ENCODE measurements at places on chromosomes 1 and 21. TPM values are rescaled to one million over a fixed set of nuclear protein-coding genes. Genes with fewer than 3 reads are reported as not detected.
A peak's percentile ranks its signal among the peaks of the same experiment; 100 is the strongest.

C1QB gene
- not detected for total RNA-seq

GRCh38 chr1:179137617-179138255 is 55.9 kb downstream of the TOR3A start:
- peak; percentile 76 for DNase-seq

- DNase-seq = no peak
Measured at GRCh38 chr1:235416662-235417049, 49.4 kb downstream of the TBCE start.

DNA sequence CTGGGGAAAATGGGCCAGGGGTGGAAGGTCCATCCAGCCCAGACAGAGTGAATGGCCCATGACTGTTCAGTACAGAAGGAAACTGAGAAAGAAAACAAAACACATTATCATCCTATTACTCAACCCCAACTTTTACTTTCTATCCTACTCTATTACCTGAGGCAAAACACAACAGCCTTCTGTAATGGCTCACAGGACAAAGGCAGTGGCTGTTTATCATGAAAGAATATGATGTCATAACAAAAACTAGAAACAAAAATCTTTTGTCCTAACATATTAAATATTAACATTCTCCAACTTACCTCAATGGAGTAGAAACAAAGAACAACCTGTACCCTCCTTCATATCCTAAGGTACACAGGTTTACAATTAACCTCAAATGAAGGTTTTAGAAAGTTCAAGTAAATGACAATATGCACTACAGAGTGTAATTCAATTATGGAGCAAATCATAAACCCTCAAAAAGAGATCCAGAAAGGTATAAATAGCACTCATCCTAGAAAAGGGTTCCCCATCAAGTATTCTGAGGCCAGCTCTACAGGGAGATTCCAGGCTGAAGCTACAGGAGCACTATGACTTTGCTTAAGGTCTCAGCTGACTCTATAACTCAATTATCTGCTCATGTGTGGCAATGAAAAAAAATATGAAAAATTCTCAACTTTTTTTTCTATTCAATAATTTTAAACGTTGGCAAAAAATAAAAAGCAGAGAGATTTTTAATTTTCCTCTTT is 15.1 kb downstream of the ELK4 start:
- DNase-seq = no peak

NUP133 gene
- total RNA-seq = 34.5 TPM

GRCh38 chr1:109730666-109731065 is 10.2 kb downstream of the GSTM3 start:
- no peak for DNase-seq

DNA sequence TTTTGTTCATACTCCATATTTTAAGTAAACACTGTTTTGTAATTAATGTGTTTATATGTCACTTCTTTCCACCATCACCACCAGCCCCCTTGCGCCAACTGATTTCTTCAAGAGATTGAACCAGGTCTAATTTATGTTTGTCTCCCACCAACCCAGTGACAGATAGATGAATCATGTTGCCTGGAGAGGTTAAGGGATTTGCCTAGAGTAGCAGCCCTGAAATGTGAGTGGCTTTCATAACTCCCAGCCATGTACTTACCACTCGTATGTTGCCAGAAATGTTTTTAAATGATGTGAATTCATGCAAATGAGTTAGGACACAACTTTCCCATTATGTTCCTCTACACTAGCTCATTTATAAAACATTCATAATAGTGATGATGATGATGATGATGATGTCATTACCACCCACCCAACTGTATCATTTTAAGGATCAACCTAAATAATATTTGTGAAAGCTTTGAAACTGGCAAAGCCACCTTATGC is 86.9 kb downstream of the LRRC8D start:
- DNase-seq = peak; percentile 72

- peak; percentile 84 for DNase-seq
Measured at GRCh38 chr1:181142096-181142958, 53.8 kb downstream of the IER5 start.

MX2 gene
- total RNA-seq = 0.97 TPM

ESPN gene
- total RNA-seq = not detected

APOBEC4 gene
- not detected for total RNA-seq

PRAMEF33 gene
- not detected for total RNA-seq

DNA sequence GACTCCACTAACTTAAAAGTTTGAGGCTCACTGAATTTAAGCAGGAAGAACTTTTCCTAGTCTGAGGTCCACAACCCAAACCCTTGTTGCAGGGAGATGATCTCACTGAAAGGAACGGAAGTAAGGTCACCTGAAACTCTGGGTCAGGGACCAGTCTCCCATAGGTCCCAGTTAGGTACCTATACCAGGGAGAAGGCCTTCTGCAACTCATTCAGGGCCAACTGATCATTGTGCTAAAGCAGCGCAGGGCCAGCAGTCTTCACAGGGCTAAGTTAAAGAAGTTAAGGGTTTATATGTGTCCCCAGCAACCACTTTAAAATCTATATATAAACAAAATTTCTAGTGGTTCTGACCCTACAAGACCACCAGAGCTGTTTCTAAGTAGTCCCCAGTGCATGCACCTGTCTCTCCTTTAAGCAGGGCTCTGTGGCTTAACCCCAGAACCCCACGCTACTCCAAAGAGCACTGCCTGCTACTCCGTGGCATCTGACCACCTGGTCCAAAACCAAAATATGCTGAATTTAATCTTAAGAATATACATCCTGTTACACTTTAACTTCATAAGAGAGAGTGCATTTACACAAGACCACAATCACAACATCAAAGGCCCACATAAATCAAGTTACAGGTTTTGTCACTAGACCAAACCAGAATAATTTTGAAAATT is 2.8 kb downstream of the SRSF10 start:
- DNase-seq = no peak

GRCh38 chr21:35467566-35467965 is 418.5 kb upstream of the RUNX1 start:
- DNase-seq = peak; percentile 55

OBSCN gene
- 14.5 TPM for total RNA-seq

DNA sequence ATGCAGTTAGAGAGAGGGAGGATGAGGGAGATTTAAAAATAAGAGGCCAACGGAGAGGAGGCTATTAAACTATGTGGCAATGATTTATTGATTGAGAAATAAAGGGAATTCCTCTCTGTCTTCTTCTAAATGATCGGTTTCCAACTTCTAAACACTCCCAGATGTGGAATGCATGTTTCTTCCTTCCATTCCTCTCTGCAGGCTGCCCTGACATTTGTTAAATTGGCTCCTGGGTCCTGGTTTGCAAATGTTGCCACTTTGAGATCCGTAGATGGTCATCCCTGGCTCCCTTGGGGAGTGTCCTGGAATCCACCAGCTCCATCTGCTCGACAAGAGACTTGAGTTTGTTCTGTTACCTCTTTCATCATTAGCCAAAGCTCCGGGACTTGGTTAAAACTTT is 10.3 kb upstream of the C1orf198 start:
- DNase-seq = peak; percentile 95

DNA sequence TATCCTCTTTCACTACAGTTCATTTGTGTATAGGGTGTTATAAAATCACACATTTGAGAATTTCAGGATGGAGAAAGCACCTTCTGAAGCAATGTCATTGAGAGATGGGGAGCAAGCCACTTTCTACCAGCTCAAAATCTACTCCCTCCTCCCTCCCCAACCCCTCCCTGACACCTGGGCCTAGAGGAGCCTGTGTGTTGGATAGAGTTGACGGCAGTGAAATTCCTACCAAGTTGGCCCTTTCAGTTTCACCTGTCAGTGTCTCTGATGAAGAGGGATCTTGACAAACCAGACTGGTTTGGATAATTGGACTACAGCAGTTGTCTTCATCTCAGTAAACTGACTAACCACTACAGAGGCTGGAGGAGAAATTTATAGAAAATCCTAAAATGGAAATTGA is 125.0 kb upstream of the HOOK1 start:
- no peak for DNase-seq

ARHGEF16 gene
- 0.97 TPM for total RNA-seq

- DNase-seq = no peak
Measured at GRCh38 chr21:26080211-26080610, 90.4 kb downstream of the APP start.

DNA sequence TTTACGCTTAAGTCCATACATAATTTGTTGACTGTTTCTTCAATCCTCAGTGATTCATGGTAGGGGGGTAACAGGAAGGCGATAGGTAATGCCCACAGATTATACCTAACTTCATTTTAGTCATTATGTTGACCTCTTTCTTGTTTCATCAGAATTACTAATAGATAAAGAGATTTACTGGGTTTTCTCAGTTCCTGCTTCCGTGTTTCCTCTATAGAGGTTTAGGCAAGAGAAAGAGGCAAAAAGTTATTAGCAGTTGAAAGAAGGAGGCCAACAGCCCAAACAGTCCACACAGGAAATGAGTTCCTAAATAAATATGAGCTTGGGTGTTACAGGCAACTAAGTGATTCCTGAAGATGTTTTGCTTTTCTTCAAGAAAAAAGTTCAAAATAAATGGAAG is 17.9 kb upstream of the CLCA1 start:
- DNase-seq = peak; percentile 13

DNA sequence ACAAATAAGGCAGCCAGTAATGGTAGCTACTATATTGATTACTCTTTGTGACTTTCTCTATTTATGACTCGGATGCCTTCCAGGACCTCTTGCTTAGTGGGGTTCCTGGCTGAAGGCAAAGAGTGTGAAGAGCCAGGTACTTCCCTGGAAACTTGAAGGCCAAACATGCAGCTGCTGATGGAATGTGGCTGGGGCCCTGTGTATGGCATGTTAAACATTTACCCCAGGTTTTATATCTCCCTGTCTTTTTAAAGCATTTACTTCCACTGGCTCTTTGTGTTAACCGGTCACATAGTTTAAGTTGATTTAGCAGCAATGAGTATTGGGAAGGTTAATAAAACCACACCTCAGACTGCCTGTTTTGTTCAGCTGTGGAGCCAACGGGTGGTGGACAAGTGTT is 45.7 kb upstream of the PAXBP1 start:
- no peak for DNase-seq

ARHGAP30 gene
- total RNA-seq = not detected

STPG1 gene
- total RNA-seq = 4.2 TPM

GRCh38 chr1:200043336-200043668 is 15.8 kb downstream of the NR5A2 start:
- no peak for DNase-seq
